ENCODE measurements at places on chromosomes 13 and 19.
A peak's percentile ranks its signal among the peaks of the same experiment; 100 is the strongest.

- no peak for DNase-seq
Measured at GRCh38 chr13:52926971-52927370, 78.5 kb upstream of the PCDH8 start.

GRCh38 chr13:112434937-112435523 lies 58.9 kb downstream of the SPACA7 start:
- no peak for DNase-seq

DNA sequence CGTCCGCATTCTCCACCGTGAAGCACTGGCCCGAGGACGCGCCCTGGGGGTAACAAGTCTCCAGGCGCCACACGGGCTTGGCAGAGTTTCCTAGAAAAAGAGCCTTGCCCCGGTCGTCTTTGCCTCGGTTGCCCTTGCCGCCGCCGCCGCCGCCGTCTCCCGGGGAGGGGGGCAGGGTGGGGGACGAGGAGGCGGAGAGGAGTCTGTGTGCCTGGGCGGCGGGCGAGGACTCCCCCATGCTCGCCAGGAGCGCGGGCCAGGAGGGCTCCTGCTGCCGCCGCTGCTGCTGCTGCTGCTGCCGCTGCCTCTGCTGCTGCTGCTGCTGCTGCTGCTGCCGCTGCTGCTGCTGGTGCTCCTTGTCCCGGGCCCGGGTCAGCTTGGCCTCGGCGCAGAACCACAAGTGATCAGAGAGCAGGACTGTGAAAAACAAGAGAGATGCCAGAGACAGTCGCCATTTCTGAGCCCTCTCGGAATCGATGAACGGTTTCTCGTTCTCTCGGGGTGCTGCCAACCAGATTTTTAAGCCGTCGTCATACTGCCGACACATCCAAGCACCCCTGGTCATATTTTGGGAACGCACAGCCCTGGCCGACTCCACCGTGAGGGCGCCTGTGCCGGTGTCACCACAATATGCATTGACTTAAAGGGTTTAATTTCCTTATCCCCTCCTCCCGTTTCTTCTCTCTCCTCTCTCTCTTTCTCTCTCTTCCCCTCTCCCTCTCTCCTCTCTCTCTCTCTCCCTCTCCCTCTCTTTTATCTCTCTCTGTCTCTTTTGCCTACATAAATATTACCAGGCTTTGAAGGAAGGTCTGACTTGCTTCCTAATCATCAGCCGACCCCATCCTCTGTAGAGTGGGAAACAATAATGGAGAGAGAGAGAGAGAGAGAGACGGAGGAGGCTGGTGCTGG lies 349.1 kb downstream of the LIG4 start:
- no peak for DNase-seq

- DNase-seq: no peak
Measured at GRCh38 chr19:49128545-49129237, 9.3 kb downstream of the PPFIA3 start.

- DNase-seq: no peak
Measured at GRCh38 chr13:98994896-98995295, 17.0 kb upstream of the DOCK9 start.

GRCh38 chr13:83201506-83201905 lies 680.8 kb downstream of the SLITRK1 start:
- no peak for DNase-seq

GRCh38 chr19:51703575-51704515 lies 10.7 kb downstream of the SPACA6 start:
- DNase-seq: no peak

- DNase-seq: peak; percentile 74
Measured at GRCh38 chr19:13847407-13848339, 29.3 kb upstream of the NANOS3 start.

DNA sequence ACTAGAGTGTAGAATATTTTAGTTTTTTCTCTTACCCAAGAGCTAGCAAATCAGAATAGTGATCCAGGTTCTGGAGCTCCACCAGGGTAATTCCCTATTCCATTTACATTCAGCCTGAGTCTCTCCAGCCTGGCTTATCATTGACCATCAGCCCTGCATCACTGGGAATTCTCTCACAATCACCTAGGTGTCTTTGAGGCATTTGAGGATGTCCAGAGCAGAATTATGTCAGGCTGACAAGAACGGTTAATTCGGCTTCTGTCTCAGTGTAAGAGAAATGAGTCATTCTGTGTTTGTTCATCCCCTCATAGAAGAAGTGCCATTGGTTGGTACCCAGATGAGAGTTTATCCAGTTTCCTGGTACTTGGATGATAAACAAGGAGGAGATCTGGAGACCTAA lies 180.5 kb downstream of the ZNF737 start:
- DNase-seq: no peak

DNA sequence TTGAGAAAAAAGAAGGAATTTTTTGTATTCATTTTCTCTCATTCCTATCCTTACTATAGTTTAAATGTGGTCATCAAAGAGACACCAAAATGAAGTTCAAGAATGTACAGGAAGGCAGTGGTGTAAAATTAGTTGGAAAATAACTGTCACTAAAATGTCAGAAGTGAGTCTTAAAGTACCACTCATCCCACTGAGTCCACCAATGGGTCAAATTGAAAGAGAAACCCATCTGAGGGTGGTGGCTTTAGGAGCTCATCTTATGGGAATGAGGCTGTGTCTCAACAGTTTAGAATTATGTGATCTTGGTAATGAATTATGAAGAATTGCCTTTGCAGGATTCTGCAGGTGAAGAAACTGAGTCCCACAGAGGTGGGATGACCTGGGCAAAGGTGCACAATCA lies 403.5 kb downstream of the FGF9 start:
- DNase-seq: no peak

DNA sequence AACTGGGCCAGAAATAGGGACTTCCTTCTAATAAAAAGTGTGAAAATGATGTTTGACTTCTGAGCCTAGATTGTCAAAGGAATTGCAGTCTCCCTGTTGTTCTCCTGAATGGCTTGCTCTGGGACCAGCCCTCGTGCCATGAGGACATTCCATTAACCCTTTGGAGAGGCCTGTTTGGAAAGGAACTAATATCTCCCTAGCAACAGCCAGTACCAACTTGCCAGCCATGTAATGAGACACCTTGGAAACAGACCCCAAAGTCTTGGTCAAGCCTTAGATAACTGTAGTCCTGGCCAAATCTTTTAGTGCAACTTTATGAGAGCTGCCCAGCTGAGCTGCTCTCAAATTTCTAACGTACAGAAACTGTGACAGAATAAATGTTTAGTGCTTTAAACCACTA lies 8.2 kb upstream of the SIAH3 start:
- no peak for DNase-seq

DNA sequence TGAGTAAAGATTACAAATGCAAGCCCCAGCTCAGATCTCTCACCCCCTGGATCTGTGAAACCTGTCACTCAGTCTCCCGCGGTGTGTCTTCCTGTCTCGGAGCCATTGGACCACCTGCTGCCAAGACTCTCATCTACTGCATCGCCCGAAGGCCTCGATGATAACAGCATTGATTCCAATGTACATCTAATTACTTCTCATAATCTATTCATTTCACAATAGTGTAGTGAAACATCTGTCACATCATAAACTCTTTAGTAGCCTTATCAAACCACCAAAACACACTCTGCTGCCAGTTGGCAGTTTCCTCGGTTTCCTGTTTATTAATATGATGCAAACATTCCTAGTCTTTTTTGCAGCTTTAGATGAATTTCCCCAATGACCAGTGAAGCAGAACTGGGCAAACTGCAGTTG lies 220.3 kb downstream of the POU4F1 start:
- DNase-seq: no peak

- DNase-seq: no peak
Measured at GRCh38 chr13:77034881-77035280, 7.9 kb upstream of the FBXL3 start.

GRCh38 chr13:70668293-70668692 lies 560.0 kb upstream of the KLHL1 start:
- DNase-seq: no peak

DNA sequence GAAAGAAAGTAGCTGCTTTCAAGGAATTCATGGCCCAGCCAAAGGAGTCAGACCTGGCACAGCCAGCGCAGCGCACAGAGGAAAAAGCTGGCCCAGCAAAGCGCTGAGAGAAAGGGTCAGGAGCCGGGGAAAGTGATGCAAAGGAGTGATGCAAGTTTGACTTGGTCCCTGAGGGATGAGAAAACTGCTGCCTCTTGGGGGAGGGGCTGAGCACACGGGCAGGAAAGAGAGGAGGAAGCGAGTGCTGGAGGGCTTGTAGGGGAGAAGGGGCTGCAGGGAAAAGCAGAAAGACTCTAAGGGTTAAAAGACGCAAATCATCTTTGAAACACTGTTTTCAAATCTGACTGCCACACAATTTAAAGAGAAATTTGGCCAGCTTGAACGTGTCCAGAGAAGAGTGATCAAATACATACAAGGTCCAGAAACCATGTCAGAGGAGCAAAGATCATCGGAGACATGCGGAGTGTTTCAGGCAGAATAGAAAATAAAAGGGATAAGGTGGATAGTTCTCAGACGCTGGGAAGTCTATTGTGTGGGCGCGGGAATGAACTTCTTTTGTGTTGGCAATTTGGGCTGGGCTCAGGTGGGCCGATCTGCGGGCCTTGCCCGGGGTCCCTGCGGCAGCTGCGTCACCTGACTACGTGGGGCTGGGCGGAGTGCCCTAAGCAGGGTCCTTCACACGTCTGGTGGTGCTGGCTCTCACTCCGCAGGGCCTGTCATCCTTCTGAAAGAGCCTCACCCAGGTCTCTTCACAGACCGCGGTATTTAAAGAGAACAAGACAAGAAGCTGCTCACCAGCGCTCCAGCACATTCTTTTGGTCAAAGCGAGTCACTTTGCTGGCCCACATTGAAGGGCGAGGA lies 18.1 kb downstream of the N4BP2L1 start:
- DNase-seq: no peak

DNA sequence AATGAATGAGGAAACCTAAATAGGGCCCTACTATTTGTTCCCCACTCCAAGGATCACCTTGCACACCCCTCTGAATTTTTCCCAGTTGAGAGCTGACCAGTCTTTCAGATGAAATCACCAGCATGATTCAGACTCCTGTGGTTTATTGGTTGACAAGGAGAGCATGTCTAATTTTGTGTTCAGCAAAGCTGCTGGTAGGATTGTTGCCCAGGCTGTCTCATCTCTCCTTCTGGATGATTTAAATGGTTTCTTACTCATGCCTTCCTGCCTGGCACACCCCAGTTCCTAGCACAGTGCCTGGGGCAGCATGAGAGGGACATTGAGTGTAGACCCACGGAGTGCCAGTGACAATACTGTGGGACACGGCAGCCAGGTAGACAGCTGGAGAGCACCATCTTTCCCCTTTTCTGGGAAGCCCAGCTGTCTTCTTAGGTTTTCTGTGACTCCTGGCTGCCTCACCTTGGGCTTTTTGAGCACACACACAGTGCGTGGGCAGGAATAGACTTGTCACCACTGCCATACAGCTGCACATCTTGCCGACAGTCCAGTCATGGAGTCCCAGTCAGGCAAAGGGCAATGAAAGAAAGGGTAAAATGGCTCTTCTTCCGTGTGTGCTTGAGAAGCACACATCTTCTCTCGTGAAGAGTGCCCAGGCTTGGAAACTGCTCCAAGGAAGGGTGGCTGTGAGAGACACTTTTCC lies 12.3 kb downstream of the FGF9 start:
- peak; percentile 28 for DNase-seq

- no peak for DNase-seq
Measured at GRCh38 chr13:29005763-29006120, 185.6 kb downstream of the MTUS2 start.

- no peak for DNase-seq
Measured at GRCh38 chr13:19961489-19961888, 3.0 kb downstream of the ZMYM2 start.

DNA sequence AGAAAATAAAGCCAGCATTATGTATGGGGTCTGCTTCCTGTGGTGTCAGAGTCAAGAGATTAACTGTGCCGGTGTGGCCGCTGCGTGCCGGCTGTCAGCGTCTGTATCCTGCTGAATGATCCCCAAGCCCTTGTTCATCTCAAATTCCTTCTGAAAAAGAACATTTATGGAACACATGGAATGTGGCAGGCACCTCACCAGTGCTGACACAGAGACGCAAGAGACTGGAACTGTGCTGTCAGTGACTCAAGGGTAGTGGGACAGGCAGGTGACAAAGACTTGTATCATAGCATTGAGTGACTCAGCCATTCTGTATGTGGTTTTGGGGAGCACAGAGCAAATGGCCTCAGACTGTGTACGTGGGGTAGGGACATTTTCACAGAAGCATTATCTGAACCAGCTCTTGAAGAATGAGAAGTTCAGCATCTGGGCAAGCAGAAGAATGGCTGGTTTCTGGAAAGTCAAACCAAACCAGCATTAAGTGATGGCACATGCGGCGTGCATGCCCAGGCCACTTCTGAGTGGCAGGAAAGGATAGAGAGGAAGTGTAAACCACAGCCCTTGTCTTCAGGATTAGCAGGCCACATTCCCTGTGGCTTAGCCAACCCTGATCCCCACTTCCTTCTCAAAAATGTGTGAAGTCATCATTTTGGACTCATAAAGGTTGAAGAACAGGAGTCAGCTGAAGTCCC lies 54.0 kb upstream of the IRS2 start:
- peak; percentile 47 for DNase-seq

GRCh38 chr19:39308531-39309304 lies 11.9 kb downstream of the LRFN1 start:
- DNase-seq: no peak

DNA sequence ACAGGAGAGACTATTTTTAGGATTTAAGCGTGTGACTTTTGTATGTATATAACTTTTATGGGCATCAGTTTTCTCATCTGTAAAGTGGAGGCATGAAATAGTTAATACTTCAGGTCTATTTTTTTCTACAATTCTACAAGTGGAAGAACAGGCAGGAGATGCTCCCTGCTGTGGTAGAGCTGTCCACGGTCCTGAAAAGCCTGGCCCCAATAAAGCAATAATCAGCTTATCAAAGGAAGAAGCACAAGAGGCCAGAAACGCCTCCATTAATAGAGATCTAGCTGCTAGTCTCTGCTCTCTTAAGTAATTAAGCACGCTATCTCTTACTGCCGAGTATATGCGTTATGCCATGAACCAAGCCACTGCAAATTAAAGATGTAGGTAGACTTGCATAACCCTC lies 28.0 kb upstream of the WASF3 start:
- DNase-seq: peak; percentile 2

GRCh38 chr13:30156826-30157615 lies 150.3 kb downstream of the KATNAL1 start:
- no peak for DNase-seq

GRCh38 chr13:51920786-51921185 lies 59.0 kb downstream of the CCDC70 start:
- no peak for DNase-seq

- no peak for DNase-seq
Measured at GRCh38 chr19:5364674-5365073, 24.1 kb upstream of the PTPRS start.
